ENCODE measurements at places on chromosomes 5 and 9.

- DNase-seq = no peak
Observed at GRCh38 chr5:3305432-3305831, 290.2 kb upstream of the IRX1 start.

DNA sequence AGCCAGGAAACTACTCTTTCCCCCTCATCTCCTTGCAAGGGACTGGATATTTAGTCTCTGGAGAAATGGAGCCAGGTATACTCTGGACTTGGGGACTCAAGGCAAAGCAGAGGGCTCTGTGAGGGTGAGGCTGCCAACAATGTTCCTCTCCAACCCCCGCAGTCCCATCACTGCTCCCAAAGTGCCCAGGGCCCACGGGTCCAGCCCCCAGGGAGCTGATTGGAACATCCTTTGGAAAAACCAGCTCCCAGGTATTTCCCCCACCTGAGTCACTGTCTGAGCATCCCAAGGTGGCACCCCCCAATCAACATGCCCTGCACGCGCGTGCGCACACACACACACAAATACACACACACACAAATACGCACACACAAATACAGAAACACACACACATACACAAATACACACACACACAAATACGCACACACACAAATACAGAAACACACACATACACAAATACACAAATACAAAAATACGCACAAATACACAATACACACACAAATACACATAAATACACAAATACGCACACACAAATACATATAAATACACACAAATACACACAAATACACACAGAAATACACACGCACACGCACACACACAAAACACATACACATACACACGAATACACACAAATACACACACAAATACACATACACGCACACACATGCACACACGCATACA, 137.4 kb downstream of the DAB2IP start:
- DNase-seq = no peak

DNA sequence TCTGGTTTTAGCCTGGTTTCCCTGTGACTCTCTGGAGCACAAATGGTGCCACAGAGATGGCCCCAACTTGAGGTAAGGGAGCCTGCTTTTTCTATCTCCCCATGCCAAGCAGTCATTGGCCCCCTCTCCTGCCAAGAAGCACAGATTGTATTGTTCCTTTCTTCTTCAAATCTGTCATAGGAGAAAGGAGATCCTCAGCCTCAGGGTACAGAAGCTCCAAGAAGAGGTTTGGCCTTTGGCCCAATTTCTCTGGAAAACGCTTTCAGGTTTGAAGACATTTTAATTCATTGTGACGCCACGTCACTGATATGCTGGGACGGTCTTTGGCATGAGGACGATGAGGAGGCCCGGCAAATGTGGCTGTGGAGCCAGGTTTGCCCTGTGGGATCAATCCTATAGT, 29.2 kb upstream of the PANK3 start:
- no peak for DNase-seq

- no peak for DNase-seq
Observed at GRCh38 chr5:128587275-128587674, 49.2 kb upstream of the FBN2 start.

DNA sequence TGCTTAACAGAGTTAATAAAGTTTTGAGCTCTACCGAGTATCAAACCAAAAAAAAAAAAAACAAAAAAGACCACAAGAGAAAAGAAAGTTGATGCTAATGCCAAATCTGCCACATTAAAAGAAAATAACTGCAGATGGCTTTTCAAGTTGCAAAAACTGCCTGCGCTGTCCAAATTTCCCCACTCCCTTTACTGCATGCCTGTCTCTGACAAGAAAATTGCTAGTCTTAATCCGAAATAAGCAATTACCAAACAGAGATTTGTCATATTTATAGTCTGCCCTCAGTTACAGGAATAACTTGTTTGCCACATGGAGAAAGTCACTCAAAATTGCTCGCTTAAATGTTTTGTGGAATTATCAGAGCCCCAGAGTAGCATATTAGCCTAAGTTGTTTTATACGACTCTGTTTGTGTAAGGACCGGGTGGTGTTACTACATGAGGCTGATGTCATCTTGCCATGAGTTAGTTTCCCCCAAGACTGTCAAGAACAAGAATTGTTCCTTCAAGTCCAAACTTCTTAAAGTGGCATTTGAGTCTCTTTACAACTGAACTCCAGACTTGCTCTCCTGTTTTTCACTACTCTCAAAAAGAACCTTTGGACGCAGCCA, 160.9 kb downstream of the CEP120 start:
- peak; percentile 35 for DNase-seq

DNA sequence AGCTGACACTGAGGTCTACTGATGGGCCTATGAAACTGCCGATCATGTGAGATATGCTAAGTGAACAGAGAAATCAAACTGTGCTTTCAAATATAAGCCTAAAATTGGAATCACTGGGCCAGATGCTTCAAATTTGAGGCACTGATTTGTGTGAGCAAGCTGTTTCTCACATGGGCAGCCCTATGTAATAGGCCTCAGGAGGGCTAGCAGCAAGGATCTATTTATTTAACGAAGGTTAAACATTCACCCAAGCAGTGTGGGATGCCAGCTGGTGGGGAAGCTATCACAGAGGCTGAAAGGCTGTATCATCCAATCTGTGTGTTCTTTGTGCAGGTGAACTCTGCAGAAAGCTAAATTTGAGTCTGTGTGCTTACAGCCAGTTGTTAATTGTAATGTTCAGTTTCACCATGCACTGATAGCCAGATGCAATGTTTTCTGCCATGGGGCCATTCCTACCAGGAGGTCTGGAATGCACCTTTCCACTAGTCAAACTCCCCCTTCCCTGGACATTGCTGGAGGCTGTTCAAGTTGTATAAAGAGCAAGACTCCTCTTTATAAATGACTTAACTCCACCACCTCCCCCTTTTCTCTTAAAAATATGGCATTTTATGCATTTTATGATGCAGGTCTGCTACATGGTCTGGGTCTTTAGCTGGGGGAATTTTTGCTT, 228.9 kb downstream of the SH3GL2 start:
- no peak for DNase-seq

- no peak for DNase-seq
Observed at GRCh38 chr5:78895616-78896015, 89.5 kb downstream of the ARSB start.

DNA sequence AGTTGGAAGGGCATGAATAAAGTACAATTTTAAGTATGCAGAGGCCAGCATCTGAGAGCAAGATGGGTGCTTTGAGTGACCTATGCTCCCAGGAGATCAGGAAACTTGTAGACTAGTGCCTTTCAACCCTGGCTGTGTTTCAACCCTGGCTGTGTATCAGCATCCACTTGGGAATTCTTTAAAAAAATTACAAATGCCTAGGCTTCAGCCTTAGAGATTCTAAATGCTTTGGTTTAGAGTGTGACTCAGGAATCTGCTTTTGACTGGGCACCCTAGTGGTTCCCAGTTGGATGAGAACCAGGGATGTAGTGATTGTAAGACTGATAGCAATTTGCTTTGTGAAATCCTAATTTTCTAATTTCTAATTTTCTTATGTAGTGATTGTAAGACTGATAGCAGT, 65.6 kb downstream of the RALGPS1 start:
- peak; percentile 37 for DNase-seq

- DNase-seq = no peak
Observed at GRCh38 chr9:93899609-93900435, 55.3 kb downstream of the BARX1 start.

DNA sequence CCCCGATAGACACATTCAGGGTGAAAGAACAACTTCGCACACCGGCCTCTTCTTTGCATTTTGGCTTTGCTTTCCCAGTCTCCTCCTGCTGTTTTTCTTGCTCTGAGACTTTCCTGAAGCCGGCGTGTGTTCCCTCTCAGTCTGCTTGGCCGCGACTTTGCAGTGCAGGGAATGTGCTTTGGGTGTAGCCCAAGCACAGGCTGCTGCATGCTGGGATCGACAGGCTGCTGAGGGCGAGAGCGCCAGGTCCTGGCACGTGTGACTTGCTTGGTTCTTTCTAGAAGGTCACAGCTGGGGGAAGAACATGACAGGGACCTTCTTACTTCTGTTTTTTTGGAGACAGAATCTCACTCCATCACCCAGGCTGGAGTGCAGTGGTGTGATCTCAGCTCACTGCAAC, 40.6 kb downstream of the TENT4A start:
- no peak for DNase-seq

- peak; percentile 96 for DNase-seq
Observed at GRCh38 chr9:69174616-69175463, 763 bp downstream of the TJP2 start.

DNA sequence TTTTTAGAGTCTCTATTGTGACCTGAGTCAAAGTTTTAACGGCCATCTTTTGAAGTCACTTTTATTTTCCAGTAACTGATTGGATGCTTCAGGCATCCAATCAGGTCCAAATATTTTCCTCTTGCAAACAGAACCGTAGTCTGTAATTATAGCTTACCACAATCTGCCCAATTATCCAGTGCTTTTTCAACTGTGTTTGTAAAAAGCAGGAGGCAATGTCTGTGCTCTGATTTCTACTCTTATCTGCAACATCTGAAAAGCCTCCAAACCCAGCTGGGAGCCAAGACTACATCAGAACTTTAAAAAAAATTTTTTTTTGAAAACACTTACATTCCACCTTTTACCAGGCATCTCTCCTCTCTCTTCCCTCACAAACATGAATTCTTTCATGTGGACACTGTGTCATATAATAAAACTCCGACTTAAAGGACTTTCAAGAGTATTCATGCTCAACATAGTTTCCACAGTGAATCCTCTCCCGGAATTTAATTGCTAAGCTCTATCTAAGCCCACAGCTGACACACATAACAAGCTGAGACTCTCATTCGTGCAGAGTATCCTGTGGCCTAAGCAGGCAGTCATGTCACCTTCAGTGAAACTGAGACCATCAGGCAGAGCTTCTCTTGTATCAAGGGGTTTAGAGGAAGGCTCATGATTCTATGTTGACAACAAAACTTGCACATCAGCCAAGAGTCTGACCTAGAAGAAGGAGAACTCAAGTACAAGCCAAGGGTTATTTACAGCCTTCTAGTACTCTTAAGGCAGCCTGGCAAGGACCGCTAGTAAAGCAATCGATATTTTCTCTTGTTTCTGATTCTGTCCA, 272.7 kb downstream of the TLE1 start:
- peak; percentile 16 for DNase-seq

- DNase-seq = peak; percentile 13
Observed at GRCh38 chr5:472076-472655, 29.2 kb downstream of the EXOC3 start.

GRCh38 chr9:135244271-135245221, 157.1 kb downstream of the OLFM1 start:
- no peak for DNase-seq

GRCh38 chr9:33463151-33463550, 10.6 kb downstream of the NOL6 start:
- no peak for DNase-seq

GRCh38 chr9:69211424-69212036, 37.5 kb downstream of the TJP2 start:
- DNase-seq = no peak

- DNase-seq = no peak
Observed at GRCh38 chr9:133942206-133942975, 49.7 kb downstream of the VAV2 start.

GRCh38 chr9:98455256-98456155, 200.1 kb upstream of the TBC1D2 start:
- DNase-seq = peak; percentile 51

- peak; percentile 38 for DNase-seq
Observed at GRCh38 chr5:134226441-134227192, 744 bp upstream of the PPP2CA start.

DNA sequence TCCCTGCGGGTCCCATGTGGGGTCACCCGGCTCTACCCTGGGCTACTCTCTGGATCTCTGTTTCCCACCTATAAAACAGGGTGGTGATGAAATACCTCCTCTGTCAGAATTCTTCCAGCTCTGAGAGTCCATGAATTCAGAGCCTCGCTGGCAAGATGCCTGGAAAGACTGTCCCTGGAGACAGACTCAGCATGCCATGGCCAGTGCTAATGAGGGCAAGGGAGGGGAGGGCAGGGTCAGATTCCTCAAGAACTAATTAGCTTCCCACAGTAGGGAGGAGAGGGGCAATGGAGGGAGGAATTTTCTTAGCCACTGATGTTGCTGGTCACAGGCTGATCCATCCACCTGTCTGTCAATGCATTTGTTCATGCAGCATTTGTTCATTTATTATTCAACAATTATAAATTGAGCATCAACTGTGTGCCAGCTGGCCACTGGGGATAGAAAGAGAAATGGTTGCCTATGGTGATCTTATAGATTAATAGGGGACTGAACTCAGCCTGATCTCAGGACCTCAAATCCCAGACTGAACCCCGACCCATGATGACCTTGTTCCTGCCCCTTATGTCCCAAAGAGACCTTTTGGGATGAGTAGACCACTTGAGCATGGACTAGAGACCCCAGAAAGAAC, 4.7 kb downstream of the SYNPO start:
- peak; percentile 90 for DNase-seq

GRCh38 chr5:56963246-56963645, 11.3 kb upstream of the MIER3 start:
- no peak for DNase-seq

DNA sequence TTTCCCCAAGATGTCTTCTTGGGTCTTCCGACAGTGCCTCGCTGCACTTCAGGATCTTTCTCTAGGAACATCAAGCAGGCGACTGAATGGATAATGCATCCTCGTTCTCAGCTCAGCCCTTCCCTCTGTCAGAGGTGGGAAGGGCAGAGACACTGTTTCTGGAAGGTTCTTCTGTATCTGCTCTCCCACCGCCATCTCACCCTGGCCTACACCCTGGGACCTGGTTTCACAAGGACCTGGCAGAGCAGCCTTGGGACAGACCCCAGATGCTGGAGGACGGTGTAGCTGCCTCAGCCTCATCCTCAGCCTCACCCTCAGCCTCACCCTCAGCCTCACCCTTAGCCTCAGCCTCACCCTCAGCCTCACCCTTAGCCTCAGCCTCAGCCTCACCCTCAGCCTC, 18.5 kb downstream of the MRPL36 start:
- no peak for DNase-seq

All from fibroblast of the aortic adventitia (primary cell).